ENCODE measurements at places on chromosomes 7 and 10. TPM values are rescaled to one million over a fixed set of nuclear protein-coding genes. Genes with fewer than 3 reads are reported as not detected.
A peak's percentile ranks its signal among the peaks of the same experiment; 100 is the strongest.

GRCh38 chr7:2014391-2015241 is 218.1 kb downstream of the MAD1L1 start:
- DNase-seq, result peak; percentile 78

- DNase-seq, result no peak
These were observed 110.3 kb downstream of the ARHGAP22 start for GRCh38 chr10:48494611-48495010.

PRLHR gene
- not detected for total RNA-seq

EIF4H gene
- 213 TPM for total RNA-seq

GRCh38 chr7:73894733-73895551 is 34.0 kb downstream of the TMEM270 start:
- DNase-seq, result peak; percentile 98

OR2A5 gene
- total RNA-seq, result not detected

Measured in posterior vena cava (tissue), 2 donors.